Central memory CD4-positive, alpha-beta T cell (primary cell): ENCODE measurements at places on chromosomes 12 and 14.

DNA sequence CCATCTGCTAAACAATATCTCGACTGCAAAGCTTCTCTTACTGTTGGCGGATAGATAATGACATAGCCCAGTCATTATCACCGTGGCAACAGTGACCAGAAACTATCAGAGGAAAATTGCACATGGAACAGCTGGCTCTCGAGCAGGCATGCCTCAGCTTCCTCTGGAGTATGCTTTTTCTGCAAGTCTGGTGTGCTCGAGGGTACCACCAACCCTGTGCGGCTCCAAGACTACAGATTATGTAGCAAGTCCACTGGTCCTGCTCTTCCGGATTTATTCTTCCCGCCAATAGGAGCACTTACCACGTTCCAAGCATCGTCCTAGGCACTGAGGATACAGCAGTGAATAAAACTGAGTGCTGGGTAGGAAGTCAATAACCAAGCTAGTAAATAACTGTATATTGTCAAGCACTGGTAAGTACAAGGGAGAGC is 1.4 kb upstream of the GLRX5 start:
- DNase-seq: no peak

DNA sequence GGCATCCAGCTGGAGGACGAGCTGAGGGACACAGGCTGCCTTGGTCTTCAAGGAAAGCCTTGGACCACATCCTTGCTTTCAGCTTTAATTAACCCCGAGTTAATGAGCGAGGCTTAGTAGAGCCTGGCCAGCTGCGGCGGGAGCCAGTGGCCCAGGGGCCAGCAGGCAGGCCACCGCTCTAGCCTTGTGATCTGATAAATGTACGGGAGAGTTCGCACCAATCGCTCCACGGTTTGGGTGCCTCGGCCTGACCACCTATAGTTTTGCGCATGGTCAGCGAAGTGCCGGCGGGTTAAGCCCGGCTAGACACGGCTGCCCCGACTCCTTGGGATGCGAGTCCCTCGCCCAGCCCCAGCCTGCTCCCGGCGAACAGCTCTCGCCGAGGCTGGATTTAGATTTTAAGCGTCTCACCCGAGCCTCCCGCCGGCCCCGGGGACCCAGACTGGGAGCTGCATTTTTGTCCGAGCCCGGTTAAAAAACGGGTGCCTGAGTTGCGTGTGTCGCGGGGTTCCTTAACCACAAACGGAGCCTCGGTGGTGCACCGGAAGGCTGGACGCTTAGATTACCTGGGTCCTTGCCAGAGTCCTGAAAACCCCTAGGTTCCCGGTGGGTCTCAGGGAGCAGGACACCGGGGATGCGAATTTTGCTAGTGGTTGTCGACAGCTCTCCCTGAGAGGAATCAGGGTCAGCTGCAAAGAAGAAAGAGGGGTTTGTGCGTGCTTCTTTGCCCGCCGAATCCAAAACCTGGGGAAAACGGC is 2.9 kb upstream of the HOXC12 start:
- no peak for DNase-seq

DNA sequence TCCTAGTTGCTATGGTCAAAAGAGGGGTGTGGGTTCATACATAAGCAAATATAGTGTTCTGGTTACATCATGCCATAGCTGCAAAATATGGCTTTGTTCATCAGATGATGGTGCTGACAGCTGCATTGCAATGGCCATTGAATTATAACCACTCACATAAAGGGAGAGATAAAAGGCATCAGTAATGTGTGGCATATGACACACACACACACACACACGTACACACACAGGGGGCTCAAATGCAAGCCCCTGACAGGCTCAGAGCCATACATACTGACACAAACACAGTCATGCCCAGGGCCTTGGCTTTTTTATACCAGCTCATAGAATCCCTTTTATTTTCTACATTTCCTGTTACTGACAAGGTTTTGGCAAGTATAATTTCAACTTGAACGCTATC is 698.9 kb downstream of the BCL11B start:
- no peak for DNase-seq

DNA sequence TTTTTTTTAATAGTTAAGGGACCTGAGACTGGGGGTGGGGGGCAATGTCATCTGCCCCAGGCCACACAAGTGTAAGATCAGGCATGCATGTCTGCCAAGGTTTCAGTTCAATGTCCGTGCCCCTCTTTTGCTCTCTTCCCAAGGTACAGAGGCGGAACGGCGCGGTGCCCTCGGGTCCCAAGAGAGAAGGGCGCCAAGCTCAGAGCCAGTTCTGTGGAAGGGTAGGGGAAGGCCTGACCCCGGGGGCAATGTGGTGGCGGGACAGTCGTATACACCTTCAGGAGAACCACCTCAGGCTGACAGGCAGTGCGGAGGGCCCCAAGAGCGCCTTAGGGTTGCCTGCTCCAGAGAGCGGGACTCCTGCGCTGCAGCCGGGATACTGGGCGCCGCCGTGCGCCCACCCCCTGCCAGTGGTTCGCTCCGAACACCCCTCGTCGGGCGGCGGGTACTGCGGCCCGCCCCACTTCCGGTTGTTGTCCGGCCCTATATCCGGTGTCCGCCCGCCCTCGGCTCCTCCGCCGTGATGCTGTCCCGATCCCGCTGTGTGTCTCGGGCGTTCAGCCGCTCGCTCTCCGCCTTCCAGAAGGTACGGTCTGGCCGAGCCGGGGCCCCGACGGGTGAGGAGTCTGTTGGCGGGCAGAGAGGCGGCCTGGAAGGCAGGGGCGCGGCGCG is at the start of gene DLST:
Gene DLST (plus strand): TSS at position 486 of the 672 bp plus-strand sequence. CDS start 38 bp downstream, at position 524.
- DNase-seq: peak; percentile 76

GRCh38 chr14:66508547-66508845 is 549 bp downstream of the GPHN start:
- no peak for DNase-seq

DNA sequence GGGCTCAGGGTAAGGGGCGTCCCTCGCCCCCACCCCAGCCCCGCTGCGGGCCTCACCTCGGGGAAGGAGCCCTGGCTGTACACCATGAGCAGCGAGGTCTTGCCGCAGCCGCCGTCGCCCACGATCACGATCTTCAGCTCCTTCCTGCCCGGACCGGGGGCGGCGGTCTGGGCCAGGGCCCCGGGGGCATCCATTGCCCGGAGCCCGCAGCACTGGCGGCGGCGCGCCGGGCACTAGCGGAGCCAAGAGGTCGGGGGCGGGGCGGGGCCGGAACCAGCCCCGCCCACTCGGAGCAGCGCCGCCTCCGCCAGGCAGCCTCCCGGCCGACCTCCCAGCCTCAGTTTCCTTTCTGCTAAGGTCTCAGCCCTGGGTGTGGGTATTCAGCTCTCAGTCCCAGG is at the start of gene RHOF:
Gene RHOF (minus strand): TSS at position 249 of the 398 bp plus-strand sequence. CDS start 55 bp downstream, at position 194.
- DNase-seq: no peak
